Left forelimb (tissue), 1 donor: ENCODE measurements at places on chromosomes 2 and 18.

GRCh38 chr2:117718048-117718447, 96.4 kb upstream of the DDX18 start:
- no peak for DNase-seq

DNA sequence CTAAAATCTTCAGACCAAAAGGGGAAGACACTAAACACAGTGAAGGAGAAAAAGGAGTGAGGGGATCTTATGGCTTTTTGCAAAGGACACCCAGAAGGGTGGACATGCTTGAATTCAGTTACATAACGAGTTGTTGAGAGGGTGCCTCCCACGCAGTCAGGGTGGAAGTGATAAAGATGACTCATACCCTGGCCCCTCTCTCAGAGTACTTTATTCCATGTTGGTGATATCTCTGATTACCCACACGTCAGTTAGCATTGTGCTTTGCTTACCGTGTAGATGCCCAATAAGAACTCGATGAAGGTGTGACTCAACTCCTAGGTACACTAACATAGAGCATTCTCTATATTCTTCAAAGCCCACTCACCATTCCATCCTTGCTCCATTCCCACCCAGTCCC, 44.4 kb downstream of the EN1 start:
- no peak for DNase-seq

- DNase-seq = no peak
Measured at GRCh38 chr2:100365434-100365833, 43.1 kb upstream of the LONRF2 start.

- DNase-seq = no peak
Measured at GRCh38 chr2:127637725-127638252, 8.2 kb upstream of the GPR17 start.

DNA sequence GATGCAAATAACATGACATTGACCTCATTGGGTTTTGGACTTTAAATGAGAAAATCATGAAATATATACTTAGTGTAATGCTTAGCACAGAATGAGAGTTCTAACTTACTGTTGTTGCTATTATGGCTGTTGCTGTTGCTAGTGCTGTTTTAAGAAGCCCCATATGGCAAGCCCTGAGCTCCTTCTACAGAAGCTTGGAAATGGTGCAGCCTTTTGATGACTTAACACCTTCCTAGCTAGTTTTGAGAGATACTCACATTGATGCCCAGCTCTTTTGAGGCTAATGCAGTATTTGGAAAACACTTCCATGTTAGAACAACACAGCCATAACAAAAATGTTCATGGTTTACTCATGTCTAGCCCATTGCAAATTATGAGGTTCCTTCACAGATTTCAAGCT, 30.9 kb downstream of the OSR1 start:
- no peak for DNase-seq

DNA sequence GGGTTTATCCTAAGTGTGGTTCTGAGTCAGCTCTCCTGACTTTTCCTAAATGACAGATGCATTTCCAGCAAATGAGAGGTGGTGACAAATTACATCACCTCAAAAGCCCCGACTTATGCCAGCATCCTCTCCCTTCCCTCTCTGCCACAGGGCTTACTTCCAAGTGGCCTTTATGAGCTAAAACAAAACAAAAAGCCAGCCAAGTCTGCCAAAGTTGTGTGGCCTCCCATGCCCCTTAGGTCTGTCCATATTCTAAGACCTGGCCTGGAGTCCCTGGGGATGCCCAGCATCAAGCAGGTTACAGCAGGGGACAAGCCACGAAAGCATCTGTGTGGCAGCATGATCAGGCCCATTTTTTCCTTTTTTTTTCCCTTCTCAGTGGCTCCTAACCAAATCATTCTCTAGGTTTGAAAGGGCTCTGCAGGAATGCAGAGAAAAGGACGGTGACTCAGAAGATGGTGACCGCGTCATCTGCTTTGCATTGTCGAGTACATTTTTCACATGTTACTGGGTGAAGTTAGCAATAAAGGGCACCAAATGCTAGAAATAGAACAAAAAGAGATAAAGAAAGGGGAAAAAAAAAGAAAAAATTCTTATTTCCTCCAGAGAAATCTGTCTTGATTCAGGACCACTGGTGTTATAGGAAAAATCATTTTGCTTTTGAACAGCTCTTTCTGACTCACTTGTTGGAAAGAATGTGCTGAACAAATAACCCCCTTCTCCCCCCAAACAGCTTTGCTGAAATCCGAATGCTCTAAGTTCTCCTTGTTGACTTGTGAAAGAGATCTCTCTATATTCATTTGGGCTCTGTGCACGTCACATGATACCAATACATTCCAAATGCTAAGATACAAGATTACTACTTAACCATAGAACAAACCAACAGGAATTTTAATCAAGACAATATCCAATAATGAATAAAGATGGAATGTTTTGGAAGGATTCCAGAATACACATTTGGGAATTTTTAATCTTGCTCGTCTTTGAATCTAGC, 178.7 kb downstream of the EN1 start:
- DNase-seq = no peak

DNA sequence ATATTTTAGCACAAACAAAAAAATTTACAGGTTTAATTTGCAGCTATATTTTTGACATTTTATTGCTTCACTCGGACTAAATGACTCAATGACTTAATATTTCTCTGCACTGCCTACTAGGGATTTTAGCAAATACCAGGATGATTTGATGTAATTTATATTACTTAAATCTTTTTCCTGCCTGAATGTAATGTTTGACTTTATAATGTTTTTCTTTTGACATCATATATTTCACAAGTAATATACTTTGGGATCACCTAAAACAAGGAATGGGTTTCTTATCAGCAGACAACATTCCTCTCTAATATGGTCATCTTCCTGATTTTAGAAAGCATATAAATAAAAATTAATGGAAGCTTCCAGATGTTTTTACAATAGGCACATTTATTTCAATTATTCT, 253.2 kb upstream of the EPC2 start:
- DNase-seq = no peak

GRCh38 chr2:179432751-179433150, 168.1 kb upstream of the SESTD1 start:
- no peak for DNase-seq

DNA sequence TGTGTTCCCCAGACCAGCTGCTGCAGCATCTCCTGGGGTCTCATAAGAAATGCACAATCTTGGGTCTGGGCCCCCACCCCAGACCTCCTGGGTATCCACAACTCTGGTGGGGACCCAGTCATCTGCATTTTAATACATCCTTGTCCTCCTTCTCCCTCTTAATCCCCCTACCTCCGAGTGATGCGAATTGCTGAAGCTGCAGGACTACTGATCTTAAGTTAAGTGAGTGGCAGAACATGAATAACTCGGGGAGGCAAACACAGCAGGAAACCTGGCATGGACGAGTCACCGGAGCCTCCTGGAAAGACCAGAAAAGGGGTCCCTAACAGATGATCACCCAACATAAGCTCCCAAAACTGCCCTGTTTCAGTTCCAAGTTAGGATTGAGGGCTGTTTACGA, 283.2 kb upstream of the MGAT5 start:
- DNase-seq = no peak

GRCh38 chr18:3159830-3160229, 59.9 kb downstream of the MYOM1 start:
- DNase-seq = no peak
